Urinary bladder (tissue), 4 donors: ENCODE measurements at places on chromosomes 6 and 20.

- DNase-seq = no peak
Measured at GRCh38 chr6:32115623-32116022, 6.5 kb upstream of the TNXB start.

GRCh38 chr6:144279484-144280150 lies 5.5 kb upstream of the UTRN start:
- no peak for DNase-seq

- DNase-seq = no peak
Measured at GRCh38 chr6:77446249-77446648, 17.0 kb downstream of the HTR1B start.

DNA sequence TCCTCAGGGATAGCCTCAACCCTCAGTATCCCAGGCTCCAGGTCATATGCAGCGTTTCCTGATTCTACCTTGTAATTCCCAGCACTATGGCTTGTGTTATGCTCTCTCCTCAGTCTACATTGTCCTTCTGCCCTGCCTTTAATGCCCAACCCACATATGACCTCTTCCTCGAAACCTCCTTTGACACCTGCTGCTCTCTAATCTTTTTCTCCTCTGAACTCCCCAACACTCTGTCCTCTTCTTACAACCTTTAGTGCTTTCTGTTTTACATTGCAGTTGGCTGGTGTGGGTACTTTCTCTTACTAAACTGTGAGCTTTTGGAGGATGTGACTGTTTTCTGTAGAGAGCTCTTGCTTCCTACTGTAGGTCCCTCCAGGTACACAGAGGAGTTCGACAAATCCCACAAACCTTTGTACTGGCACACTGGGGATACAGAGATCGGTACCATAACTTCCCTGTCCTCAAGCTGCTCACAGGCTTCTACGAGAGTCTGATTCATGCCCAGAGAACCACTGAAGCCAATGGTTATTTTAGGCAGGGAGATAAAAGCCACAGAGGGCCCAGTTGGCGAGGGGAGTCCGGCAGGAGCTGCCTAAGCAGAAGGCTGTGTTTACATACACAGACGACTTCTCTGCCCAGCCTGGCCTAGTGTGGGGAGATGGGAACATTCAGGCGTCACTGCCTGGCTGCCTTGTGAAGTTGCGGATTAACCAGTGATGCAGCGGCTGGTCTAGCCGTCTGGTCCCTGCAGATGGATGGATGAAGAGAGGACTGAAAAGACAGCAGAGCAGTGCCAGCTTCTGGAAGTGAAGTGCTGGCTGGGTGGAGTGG lies 8.4 kb upstream of the EPB41L1 start:
- no peak for DNase-seq

DNA sequence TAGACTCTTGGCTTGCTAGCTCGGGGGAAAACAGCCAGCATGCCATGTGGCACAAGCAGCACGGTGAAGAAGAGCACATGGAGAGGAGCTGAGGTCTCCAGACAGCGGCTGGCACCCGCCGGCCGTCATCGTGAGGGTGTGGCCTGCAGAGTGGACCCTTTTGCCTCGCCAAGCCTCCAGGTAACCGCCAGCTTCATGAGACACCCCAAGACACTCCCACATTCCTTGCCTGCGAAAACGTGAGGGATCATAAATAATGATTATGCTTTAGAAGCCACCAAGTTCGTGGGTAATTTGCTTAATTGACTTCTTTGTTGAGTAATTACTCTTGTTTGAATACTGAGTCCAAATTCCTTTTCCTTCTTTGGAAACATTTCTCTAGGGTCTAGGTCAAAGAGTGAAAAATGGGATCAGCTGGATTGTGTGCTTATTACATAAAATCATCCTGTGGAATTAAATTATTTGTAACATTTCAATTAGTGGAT lies 23.2 kb downstream of the FAM50B start:
- no peak for DNase-seq

- DNase-seq = no peak
Measured at GRCh38 chr6:43391440-43392031, 22.1 kb upstream of the ZNF318 start.
